ENCODE measurements at places on chromosomes 13 and 19. TPM values are rescaled to one million over a fixed set of nuclear protein-coding genes. Genes with fewer than 3 reads are reported as not detected.

DNA sequence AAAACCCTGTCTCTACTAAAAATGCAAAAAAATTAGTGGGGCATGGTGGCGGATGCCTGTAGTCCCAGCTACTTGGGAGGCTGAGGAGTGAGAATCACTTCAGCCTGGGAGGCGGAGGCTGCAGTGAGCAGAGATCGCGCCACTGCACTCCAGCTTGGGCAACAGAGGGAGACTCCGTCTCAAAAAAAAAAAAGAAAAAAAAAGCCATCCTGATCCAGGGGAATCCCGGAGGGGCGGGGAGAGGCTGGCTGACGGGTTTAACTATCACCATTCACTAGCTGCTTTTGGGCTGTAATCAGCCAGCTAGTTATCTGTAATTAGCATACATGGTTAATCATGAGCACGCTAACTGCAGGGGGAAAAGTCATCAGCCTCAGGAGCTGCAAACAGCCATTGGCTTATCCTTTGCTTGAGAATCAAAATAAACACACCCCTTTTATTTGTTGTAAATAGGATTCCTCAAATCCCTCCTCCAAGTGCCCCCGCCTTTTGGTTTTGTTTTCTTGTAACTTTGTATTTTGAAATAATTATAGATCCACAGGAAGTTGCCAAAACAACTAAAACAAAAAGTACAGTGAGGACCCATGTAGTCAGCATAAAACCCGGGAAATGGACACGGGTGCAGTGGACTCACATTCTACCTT is 9.6 kb downstream of the FSD1 start:
- DNase-seq = peak; percentile 36

DNA sequence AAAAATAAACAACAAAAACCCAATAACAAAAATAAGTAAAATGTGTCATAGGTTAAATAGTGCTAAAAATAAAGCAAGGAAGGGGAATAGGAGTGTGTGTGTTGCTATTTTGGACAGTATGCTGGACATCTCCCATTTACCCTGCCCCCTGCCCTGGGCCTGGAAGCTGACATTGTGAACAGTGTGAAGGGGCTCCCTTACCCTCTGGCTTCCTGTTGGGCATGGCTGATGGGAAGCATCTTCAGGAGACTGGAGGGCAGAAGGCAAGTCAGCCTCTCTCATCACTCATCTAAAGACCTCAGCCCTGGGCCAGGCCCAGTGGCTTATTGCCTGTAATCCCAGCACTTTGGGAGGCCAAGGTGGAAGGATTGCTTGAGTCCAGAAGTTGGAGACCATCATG is 26.7 kb downstream of the KCTD15 start:
- no peak for DNase-seq

- no peak for DNase-seq
Measured at GRCh38 chr19:6970021-6970420, 51.2 kb downstream of the MBD3L2B start.

- DNase-seq = no peak
Measured at GRCh38 chr19:47487551-47488515, 3.8 kb upstream of the KPTN start.

Gene HSD11B1L
- total RNA-seq = 21.0 TPM

Gene OR4F17
- not detected for total RNA-seq
